ENCODE measurements at places on chromosomes 6 and 20.

DNA sequence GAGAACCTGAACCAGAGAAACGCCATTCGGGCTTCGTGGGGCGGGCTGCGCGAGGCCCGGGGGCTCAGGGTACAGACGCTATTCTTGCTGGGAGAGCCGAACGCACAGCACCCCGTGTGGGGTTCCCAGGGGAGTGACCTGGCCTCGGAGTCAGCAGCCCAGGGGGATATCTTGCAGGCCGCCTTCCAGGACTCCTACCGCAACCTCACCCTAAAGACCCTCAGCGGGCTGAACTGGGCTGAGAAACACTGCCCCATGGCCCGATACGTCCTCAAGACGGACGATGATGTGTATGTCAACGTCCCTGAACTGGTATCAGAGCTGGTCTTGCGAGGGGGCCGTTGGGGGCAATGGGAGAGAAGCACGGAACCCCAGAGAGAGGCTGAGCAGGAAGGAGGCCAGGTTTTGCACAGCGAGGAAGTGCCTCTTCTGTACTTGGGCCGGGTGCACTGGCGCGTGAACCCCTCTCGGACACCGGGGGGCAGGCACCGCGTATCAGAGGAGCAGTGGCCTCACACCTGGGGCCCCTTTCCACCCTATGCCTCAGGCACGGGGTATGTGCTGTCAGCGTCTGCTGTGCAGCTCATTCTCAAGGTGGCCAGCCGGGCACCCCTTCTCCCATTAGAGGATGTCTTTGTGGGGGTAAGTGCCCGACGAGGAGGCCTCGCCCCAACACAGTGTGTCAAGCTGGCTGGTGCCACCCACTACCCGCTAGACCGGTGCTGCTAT, 904 bp downstream of the B3GALT4 start:
- peak overlapping the region; percentile 86 for H3K4me3 ChIP-seq
- H3K4me1 ChIP-seq, result peaks cover 22% of the 10 kb centered on the region
- H3K36me3 ChIP-seq, result peaks cover 10% of the 10 kb centered on the region
- DNase-seq, result no peak
- H3K27me3 ChIP-seq, result no peaks in the 10 kb centered on the region

DNA sequence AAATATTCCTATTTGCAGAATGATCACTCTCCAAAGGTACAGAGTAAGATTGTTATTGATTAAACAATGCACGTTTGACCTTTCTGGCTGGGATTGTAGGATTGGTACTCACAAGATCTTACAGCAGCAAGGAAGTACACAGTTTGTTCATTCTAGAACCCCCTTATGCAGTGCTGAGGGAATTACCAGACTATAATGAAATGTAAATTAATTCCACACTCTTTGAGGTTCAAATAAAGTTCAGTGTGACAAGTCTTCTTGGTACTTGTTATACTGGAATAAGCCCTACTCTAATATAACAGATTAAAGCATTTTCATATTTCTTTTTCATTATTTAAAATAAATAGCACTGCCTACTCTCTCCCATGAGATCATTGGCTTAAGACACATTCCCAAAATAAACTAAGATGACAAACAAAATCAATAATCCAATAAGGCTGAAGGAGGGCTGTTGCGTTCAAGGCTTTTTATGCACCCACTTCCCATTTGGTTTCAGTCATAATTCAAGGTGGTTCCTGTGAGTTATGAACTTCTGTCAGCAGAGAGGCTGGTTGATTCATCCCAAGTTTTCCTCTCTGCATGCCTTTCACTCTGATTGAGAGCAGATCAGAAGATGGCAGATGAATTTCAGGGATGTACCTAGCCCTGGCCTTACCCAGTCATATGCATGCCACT, 881.5 kb downstream of the C6orf118 start:
- H3K4me1 ChIP-seq, result no peaks in the 10 kb centered on the region
- DNase-seq, result no peak

- H3K27ac ChIP-seq, result no peak overlapping the region
- no peak for DNase-seq
- no peak overlapping the region for H3K4me3 ChIP-seq
- peaks cover 7% of the 10 kb centered on the region for H3K4me1 ChIP-seq
Observed at GRCh38 chr20:11372876-11373790, 544.6 kb upstream of the BTBD3 start.

DNA sequence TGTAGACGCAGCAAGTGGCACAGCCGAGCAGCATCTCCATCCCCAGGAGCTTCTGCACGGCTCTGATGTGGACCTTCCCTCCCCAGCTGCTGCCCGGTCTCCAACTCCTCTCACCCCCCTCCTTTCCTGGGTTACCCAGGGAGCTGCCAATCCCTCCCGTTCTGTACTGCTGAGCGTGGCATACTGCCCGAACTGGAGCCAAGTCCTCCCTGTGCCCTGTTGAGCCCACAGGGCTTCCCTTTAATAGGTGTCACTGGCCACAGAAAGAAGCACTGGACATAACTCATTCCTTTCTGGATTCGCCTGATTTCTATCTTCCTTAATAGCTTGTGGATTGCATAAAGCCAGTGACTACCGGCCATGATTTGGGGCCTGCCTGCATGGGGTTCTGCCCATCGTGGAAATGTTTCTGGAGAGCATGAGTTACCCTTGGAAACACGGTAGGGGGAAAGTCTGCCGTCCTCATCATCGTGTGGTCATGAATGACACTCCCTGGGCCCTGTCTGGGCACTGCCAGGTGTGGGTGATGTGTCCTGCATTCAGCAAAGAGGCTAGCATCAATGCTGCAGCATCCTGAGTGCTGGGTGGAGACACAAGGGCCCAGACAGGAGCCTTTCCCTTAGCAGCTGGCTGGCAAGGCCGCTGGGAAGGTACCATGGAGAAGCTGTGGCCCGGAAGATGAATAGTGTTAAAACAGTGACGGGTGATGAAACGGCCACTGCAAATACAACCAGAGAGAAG, 189.7 kb downstream of the SYNDIG1 start:
- DNase-seq, result no peak
- H3K4me3 ChIP-seq, result no peak overlapping the region
- H3K36me3 ChIP-seq, result no peaks in the 10 kb centered on the region
- no peak overlapping the region for H3K27ac ChIP-seq
- peaks cover 30% of the 10 kb centered on the region for H3K4me1 ChIP-seq
- H3K27me3 ChIP-seq, result no peaks in the 10 kb centered on the region

- H3K27ac ChIP-seq, result no peak overlapping the region
- H3K4me1 ChIP-seq, result peaks cover 5% of the 10 kb centered on the region
- DNase-seq, result no peak
- H3K4me3 ChIP-seq, result no peak overlapping the region
- no peaks in the 10 kb centered on the region for H3K36me3 ChIP-seq
Observed at GRCh38 chr6:17268114-17268513, 13.0 kb upstream of the RBM24 start.

GRCh38 chr6:13295576-13295975, 32.8 kb downstream of the TBC1D7 start:
- no peak overlapping the region for H3K27ac ChIP-seq
- peaks cover 14% of the 10 kb centered on the region for H3K36me3 ChIP-seq
- DNase-seq, result no peak
- no peaks in the 10 kb centered on the region for H3K27me3 ChIP-seq

DNA sequence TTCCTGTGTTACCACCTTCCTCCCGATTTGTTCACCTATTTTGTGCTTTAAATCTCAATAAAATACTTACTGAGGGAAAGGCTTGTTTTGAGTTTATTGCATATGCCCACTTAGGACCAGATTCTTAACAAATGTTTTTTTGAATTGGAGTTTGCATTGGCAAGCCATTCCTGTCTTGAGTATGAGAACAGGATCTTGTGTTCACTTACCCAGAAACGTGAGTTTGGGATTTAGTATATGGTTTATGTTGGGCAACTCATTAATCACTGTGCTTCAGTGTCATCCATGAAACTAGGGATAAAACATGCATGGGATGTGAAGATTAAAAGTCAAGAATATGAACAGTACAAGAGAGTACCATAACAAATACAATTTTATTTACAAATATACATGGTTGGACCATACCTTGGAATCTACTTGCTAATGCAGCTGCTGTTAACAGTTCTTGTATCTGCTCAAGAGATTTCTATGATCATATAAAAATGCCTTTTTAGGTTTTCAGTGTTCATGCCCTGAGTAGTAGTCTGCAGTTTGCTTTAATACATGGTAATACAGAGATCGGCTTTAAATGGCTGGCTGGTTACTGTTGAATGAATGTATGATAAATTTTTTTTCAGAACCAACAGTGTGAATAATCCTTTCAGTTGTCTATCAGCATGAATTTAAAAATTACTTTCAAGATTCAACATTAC, 6.0 kb downstream of the SRSF6 start:
- no peaks in the 10 kb centered on the region for H3K27me3 ChIP-seq
- no peak overlapping the region for H3K27ac ChIP-seq
- H3K36me3 ChIP-seq, result peaks cover 49% of the 10 kb centered on the region
- peaks cover 25% of the 10 kb centered on the region for H3K4me1 ChIP-seq
- DNase-seq, result no peak

GRCh38 chr6:25971187-25971821, 8.7 kb downstream of the TRIM38 start:
- H3K27ac ChIP-seq, result peak overlapping the region; percentile 7
- DNase-seq, result peak; percentile 31
- peaks cover 54% of the 10 kb centered on the region for H3K36me3 ChIP-seq
- no peak overlapping the region for H3K4me3 ChIP-seq
